ENCODE measurements at places on chromosomes 4 and X. TPM values are rescaled to one million over a fixed set of nuclear protein-coding genes. Genes with fewer than 3 reads are reported as not detected.

MUC7 gene
- total RNA-seq: not detected

AKAP4 gene
- not detected for total RNA-seq

F8A3 gene
- total RNA-seq: not detected

NPY1R gene
- total RNA-seq: not detected

UBA6 gene
- 140 TPM for total RNA-seq

DGKK gene
- total RNA-seq: 0.11 TPM

PRDM5 gene
- total RNA-seq: 4.3 TPM

GPRASP1 gene
- 0.69 TPM for total RNA-seq

PAK3 gene
- total RNA-seq: 1.5 TPM

FAM9B gene
- total RNA-seq: not detected

GYPB gene
- not detected for total RNA-seq

ACTRT1 gene
- not detected for total RNA-seq

ARSJ gene
- 12.2 TPM for total RNA-seq

NWD2 gene
- not detected for total RNA-seq

PRDM8 gene
- 1.1 TPM for total RNA-seq

NDUFB11 gene
- 137 TPM for total RNA-seq
